ENCODE measurements at places on chromosomes 4 and X. TPM values are rescaled to one million over a fixed set of nuclear protein-coding genes. Genes with fewer than 3 reads are reported as not detected.

Gene DNAJB14
- 39.4 TPM for polyA plus RNA-seq

Gene FHDC1
- polyA plus RNA-seq, result not detected

Gene TCEAL6
- not detected for polyA plus RNA-seq

GRCh38 chrX:30851449-30851848, 37.6 kb downstream of the TAB3 start:
- no peak for DNase-seq

DNA sequence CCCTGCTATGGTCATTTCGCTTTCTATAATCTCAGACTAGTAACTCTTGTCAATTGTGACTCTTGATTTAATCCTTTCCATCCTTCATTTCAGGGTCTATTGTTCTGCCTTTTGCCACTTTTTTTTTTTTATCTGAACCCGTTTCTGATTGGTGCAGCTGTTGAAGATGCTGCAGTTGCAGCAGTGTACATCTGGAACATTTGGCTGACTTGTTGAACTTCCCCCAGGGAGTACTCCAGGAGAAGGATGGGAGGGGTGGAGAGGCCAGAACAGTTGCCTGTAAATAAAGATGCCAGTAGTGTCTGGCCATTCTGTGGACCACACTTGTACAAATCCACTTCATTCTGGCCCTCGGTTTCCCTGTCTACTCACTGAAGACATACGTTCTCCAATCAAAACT, 1.0 kb upstream of the EDA start:
- DNase-seq, result no peak

GRCh38 chr4:14131335-14131734, 503.8 kb upstream of the BOD1L1 start:
- DNase-seq, result no peak

GRCh38 chrX:43974741-43975465, 1.7 kb upstream of the NDP start:
- no peak for DNase-seq

DNA sequence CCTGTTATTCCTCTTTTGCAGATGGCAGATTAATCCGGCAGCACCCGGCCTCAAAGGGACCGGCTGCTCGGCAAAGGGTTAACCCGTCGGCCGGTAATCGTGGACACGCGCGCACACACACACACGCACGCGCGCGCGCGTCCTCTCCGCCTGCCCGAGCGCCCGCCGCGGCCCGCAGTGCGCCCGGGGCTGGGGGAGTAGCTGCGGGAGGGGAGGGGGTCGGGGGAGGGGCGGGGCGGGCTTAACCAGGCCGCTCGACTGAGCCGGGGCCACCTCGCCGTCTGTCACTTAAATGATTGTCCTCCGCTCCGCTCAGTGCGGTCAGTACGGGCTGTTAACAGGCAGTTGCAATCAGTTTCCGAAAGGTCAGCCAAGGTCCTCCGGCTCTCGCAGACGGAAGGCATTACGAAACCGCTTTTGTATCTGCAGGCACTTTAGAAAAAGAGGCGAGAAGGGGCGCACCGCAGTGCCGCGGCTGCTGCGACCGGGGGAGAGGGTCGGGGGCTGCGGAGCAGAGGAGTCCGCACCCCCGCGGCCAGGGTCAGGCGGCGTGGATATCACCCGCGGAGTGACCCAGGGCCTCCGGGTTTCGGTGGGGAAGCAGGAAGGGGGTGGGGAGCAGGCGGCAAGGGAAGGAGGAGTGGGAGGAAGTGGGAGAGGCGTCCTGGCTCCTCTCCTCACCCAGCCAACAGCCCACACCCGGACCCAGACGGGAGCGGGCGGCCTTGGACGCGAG, 57.3 kb upstream of the BCOR start:
- DNase-seq, result no peak

DNA sequence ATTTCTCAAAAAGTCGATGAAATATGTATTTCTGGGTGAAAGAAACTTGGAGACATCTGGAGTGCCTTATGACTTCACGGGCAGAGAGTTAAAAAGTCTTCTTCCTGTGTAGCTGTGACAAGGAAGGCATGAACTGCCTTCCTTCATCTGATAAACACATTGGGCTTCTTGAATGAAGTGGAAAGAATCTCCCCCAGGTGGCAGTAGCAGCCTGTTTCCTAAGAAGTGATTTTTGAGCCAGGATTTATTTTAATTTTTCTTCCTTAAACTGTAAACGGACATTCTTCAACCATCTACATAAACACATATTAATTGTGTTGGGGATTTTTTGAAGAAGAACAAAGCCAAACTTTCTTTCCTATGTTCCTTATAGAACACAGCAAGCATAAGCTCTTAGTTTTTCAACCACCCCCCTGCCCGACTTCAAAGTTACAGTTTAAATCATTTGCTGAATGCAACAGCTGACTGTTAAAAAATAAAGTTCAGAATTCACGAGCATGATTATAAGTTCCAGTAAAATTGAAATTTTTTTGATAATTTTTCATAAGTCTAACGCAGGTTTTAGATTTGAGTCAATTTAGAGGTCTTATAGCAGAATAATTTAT, 980 bp upstream of the GIMD1 start:
- peak; percentile 20 for DNase-seq

GRCh38 chrX:87392369-87392768, 125.2 kb upstream of the KLHL4 start:
- no peak for DNase-seq

- no peak for DNase-seq
These were observed 10.1 kb downstream of the ANXA3 start for GRCh38 chr4:78561677-78562076.

DNA sequence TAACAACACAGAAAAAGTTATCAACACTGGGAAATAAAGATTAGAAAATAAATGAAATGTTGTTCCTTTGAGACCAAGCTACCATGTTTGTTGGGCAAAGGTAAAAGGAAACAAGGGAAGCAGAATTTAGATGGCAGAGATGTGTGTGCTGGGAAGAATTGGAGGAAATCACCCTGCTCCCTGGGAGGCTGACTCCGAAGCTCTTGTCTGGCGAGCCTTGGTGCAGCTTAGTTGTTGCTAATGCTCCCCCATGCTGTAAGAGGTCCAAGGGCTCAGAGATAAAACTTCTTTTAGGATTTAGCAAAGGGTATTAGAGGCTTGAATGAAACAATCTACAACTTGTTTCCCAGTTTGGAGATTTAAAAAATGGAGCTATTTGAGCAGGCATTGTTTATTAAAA, 123.8 kb upstream of the DDIT4L start:
- no peak for DNase-seq
